ENCODE measurements at places on chromosomes 7 and 10.

DNA sequence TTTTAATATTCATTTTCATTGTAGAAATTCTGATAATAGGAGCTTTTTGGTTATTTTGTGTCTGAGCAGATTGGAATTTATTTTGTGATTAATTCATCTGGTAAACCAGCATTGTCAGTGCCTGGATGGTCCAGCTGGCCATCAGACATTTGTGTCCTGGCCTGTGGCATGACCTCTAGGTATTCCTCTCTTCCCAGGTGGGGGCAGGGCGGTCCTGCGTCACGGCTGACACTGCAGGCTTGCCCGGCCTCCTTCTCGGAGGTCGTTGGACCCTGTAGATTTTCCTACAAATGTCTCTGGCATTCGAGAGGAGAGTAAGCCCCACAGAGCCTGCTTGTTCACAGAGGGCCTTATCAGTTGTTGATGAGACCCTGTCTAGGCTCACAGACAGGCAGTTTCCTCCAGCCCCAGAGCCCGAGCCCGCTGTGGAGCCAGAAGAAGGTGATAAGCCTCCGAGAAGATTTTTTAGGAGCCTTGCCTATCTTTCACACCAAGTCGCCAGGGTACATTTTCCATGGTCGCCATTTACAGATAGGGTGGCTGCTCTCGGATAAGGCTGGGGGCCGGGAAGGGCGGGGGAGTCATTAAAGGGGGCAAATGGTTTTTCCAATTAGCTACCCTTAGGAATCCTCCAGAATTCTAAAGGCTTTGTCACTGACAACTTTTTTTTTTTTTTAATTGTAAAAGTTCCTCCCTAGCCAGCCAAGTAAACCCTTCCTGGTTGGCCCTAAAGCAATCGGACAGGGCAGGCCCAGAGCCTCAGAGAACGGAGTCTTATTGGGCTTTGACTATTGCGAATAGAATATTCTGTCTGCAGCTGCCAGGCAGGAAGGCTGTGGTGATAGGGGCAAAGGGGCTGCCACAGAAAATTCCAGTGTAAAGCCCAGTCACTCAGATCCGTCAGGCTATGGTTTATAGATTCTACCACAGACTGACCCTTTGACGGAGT lies 78.1 kb upstream of the TBX20 start:
- DNase-seq: no peak

DNA sequence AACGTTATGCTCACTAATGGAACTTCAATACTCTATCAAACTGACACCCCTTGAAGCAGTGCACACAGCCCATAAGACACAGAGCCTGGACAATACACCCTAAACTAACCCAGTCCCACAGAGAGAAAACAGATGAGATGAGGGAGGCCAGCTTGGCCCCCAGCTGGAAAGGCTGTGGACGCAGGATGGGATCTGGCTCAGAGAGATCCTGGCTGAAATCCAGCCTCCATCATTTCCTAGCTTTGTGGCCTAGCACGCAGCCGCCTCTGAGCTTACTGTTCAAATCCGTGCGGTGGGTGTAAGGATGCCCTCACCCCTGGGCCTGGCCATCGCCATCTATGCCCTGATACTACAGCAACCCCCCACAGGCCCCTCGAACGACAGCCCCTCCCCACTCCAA lies 32.7 kb downstream of the SNX8 start:
- DNase-seq: no peak

DNA sequence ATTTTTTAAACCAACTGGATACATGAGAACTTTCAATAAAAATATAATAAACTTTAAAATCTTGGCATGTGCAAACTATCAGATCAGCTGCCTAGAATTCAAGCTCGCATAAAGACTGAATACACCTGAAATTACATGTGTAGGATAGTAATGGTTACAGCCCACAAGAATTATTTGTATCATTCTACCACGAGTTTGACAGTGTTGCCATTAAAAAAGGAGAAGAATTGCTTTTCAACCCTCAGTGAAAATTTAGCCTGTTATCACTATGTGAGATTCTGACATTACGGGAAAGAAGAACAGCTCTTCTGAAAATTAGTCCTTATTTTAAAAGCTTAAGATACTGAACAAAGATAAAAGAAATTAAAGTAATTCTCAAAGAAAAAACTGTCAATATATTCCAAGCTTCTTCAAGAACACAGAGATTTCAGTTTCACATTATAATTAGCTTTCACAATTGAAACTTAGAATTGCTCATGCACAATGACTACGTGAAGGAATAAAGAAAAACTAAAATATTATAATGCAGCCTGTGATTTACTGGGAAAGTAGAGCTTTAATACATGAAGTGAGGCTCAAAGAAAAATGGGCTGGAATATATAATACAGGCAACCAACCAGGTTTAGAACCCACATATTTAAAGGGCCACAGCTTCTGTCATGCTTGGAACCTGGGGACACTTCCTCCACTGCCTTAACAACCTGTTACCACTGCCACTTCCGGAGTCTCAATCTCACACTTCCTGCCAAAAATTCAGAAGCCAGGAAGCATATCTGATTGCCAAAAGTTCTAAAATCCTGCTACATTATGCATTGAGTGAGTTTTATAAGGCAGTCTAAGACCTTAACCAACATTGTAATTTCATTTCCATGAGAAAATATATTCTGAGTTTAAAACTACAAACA lies 23.2 kb downstream of the TPK1 start:
- DNase-seq: no peak

DNA sequence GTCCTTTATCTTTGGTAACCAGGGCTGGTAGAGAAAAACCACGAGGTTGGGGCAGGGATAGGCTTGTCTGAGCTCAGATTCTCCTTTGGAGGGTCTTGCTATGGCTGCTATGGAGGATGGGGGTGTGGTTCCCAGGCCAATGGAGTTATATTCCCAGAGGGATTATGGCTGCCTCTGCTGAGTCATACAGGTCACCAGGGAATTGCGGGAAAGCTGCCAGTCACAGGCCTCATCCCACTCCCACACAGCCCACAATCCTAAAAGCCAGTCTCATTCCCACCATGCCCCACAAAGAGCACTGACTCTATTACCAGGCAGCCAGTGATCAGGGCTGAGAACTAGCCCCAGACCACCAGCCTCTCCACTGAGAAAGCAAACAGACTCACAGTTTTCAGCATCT lies 316.6 kb upstream of the TMEM229A start:
- DNase-seq: no peak

- DNase-seq: no peak
Observed at GRCh38 chr7:155001756-155002410, 1.0 kb downstream of the PAXIP1 start.

- DNase-seq: no peak
Observed at GRCh38 chr10:25907261-25907660, 26.8 kb upstream of the MYO3A start.

GRCh38 chr10:91556691-91557566 lies 75.9 kb downstream of the PPP1R3C start:
- no peak for DNase-seq

All from stimulated activated CD8-positive, alpha-beta memory T cell treated with anti-CD3 and anti-CD28 coated beads, Interleukin-2, amount 100 ng/mL, for 1 hour (primary cell).